Stimulated activated CD4-positive, alpha-beta T cell treated with anti-CD3 and anti-CD28 coated beads, Interleukin-1b, Interleukin-23, amount 100 ng/mL, for 4 hours (primary cell): ENCODE measurements at places on chromosomes 3 and 15.

DNA sequence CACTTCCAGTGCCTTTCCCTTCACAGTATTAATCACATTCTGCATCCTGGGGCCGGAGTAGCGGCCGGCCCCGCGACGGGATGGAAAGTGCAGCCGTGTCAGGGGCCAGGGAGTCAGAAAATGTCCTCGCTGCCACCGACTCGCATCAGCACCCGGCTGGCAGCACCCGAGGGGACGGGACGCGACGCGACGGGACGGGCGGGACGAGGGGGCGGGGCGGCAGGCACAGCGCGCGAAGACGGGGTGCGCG, 353 bp downstream of the ATG3 start:
- DNase-seq, result peak; percentile 62

- DNase-seq, result no peak
These were observed 137.6 kb downstream of the KLHL25 start for GRCh38 chr15:85657132-85657531.

DNA sequence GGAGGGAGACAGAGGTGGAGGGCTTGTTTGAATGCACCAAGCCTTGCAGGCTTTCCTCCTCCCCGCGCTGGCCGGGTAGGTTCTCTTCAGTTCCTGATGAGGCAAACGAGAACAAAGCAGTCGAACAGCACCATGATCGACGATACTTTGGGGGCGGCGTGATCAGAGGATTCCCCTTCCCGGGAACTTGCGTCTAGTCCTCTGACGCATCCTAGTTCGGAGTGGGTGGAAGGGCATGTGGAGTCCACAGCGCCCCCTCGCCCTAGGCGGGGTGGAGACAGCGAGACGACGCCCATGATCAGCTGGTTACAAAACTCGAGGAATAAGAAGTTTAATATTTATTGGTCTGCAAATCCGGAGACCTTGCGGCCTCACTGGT, 452 bp upstream of the SV2B start:
- DNase-seq, result peak; percentile 25

GRCh38 chr3:157130467-157131251, 29.3 kb downstream of the CCNL1 start:
- DNase-seq, result peak; percentile 57

DNA sequence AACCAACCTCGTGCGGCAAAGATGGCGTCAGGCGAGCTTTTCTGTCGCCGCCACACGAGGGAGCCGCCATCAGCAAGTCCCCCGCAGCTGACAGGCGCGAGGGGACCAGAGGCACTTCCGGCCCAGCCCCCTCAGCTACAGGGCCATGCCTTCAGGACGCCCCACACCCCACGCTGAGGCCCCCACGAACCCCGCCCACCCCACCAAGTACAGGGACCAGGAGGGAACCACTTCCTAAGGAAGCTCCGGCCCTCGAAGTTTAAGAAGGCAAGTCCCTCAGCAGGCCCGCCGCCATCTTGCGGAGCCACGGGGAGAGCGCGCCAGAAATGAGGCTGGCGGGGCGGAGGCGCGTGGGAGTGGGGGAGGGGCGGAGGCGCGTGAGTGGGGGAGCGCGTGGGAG, 790 bp downstream of the DAZL start:
- no peak for DNase-seq

DNA sequence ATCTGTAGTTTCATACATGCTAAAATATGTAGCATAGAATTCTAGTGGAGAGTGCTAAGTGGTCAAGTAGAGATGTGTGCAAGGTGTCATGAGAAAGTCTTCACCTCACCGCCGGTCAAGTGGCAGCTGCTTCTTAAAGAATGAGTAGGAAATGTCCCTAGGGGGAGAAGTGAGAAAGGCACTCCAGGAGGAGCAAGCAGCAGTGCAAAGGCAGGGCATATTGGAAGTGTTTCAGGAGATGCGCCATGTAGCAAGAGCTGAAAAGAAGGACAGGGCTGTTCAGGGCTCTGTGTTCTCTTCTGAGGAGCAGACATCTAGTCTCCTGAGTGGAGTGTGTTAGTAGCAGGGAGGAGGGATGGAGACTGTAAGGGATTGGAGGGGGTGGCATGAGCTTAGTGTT, 312.4 kb upstream of the SEMA6D start:
- DNase-seq, result no peak

DNA sequence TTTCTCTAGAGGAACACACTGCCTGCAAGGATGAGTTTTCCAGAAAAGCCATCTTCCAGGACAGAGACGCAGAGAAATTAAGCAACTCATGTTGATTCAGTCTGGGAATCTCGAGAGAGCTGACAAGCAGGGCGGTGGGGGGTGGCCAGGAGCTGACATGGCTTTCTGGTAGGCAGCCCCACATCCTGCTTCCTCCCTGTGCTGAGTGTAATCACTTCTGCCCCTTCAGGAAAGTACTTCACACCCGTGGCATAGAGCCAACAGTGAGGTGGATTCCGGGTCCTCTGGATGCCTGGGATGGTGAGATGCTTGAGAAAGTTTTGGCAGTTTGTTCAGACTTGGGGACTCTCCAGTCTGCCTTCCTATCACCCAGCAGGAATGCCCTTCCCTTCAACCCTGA, 221.1 kb downstream of the SLCO3A1 start:
- DNase-seq, result no peak

DNA sequence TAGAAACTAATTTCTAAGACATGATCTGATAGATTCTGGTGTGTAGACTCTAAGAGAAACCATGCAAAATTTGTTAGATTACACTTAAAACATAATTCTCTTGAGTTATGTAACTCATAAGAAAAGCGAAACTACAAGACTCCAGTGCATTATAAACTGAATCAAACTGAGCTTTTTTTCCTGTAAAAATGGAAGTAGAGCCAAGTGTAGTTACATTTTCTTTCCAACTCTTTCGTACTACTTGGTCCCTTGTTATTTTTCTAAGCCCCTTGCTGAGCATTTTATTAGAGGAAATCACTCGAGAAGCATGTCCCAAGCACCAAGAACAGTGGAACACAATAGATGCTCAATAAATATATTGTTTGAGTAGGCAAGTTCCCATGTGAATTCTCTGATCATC, 130.2 kb downstream of the GADL1 start:
- DNase-seq, result no peak

DNA sequence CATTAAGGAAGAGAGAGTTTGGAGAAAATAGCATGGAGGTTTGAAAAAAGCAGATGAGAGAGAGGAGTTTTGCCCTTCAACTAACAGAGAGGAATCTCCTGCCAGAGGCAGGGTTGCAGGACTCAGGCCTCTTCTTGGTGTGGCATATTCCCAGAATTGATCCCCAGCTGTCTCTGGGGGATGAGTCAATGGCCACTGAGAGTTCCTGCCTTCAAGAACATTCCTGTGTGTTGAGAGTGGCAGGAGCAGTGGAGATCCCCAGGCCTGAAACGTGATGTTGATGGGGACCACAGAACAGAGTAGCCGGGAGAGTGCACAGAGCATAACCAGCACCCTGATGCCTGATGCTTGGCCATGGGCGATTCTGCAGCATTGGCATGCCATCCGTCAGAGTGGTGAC, 348.4 kb upstream of the THBS1 start:
- DNase-seq, result no peak

GRCh38 chr3:144237351-144237750, 265.7 kb downstream of the DIPK2A start:
- no peak for DNase-seq

DNA sequence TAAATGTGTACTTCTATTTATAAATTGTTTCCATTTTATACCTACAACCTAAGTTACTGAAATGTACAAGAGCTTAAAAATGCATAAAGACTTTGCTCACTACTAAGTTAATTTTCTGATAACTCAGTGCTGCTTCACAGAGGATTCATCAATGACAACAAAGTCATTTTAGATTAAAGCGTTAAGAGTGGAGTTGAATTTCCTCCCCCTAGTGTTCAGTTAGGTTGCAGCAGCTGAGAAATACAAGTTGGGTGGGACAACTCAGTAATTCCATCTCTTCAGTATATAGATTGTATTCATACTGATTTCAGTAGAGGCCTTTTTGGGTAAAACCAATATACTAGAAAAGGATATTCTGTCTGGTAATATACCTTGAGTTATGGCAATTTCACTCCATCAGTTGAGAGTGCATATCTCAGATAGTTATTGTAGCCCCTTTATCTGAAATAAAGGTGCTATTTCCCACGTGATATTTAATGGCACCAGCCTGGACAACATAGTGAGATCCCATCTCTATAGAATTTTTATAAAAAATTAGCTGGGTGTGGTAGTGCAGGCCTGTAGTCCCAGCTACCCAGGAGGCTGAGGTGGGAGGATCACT, 6.9 kb upstream of the RPL35A start:
- DNase-seq, result no peak

DNA sequence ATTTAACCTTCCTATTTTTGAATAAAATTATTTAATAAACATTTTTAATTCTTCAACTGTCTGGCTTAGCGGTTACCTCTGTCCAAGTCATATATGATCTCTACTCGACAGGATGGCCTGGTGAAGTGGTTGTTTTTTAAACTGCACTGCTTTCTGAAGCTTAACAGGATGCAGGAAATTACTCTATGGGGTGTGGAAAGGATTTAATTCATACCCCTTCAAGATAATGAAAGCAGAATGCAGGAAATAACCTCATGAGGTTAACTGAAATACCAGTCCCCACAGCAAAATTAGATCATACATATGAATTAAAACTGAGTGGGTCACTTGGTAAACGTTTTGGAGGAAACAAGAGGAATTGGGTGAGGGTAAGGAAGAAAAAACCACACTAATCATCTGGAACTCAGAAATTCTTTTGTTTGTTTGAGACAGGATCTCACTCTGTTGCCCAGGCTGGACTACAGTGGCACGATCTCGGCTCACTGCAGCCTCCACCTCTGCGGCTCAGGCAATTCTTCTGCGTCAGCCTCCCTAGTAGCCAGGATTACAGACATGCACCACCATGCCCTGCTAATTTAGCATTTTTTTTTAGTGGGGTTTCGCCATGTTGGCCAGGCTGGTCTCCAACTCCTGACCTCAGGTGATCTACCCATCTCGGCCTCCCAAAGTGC, 50.1 kb downstream of the LYSMD4 start:
- no peak for DNase-seq

DNA sequence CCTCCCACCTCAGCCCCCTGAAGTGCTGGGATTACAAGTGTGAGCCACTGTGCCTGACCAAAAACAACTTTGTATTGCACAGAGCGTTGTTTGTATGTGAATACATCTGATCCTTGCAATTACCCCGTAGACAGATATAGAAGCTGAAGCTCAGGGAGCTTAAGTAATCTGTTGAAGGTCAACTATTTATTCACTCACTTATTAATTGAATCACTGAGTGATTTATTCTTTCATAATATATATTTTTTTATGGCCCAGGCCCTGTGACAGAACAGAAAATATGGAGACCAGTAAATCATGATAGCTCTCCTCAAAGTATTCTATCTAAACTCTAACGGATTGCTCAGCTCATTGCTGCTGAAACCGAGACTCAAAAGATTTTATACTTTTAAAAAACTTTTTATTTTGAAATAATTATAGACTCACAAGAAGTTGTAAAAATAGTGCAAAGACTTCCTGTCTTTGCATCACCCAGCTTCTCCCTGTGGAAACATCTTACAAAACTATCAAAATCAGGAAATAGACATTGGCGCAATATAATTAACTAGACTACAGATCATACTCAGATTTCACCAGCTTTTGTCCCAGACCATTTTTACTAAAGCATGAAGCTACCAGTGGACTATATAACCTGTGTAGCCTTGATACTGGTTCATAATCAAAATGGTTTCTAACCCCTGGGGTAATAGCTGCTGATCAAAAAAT, 466.1 kb downstream of the PDCD6IP start:
- DNase-seq, result no peak

- no peak for DNase-seq
These were observed 360.5 kb downstream of the RSL24D1 start for GRCh38 chr15:54836052-54836795.

DNA sequence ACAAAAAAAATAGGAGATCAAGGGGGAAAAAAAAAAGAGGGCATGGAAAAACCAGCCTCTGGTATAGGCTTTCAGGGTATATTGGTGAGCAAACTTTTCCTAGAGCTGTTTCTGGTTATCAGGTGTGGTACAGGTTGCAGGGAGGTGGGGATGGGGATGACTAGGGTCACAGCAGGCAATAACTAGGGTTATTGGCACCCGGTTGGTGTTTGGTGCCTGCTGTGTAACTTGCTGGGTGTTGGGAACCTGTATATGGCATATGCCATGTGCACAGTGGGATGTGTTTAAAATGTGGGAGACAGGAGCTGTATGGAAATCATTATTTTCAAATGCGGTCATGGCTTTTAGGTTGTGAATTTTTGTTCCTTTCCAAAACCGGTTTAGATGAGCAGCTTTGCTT, 119.2 kb downstream of the PTPRG start:
- no peak for DNase-seq

- no peak for DNase-seq
These were observed 11.2 kb downstream of the BOC start for GRCh38 chr3:113222451-113223086.

DNA sequence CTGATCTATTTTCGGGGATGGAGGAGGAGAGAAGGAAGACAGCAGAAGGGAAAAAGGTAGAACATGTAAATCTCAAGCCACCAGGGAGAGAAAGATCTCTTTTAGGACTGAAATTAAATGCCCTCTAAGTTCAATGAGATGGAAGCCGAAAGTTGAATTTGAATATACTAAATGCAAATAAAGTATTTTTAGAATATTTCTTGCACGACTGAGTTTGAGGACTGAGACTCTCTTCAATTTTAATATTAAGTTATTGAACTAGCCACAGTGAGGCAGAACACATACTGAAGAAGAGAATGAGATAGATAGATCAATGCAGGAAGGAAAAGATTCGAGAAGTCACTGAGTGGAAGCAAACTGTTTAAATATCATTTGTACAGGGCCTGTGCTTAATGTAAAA, 399.9 kb upstream of the CBLB start:
- DNase-seq, result no peak

GRCh38 chr15:39622660-39623516, 42.0 kb downstream of the THBS1 start:
- no peak for DNase-seq
